NCI-H1048 (cell line): ENCODE measurements at places on chromosomes 7 and 10.

- DNase-seq, result no peak
Observed at GRCh38 chr10:127073666-127074065, 122.7 kb downstream of the INSYN2A start.

DNA sequence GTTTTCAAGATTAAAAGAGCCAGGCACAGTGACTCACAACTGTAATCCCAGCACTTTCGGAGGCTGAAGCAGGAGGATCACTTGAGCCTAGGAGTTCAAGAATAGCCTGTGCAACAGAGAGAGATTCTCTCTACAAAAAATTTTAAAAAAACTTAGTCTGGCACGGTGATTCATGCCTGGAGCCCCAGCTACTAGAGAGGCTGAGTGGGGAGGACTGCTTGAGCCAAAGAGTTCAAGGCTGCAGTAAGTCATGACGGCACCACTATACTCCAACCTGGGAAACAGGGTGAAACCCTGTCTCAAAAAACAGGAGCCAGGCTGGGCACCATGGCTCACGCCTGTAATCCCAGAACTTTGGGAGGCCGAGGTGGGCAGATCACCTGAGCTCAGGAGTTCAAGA is 86.6 kb upstream of the KCTD7 start:
- DNase-seq, result no peak

- peak; percentile 55 for DNase-seq
Observed at GRCh38 chr10:71835671-71836595, 15.1 kb downstream of the PSAP start.

DNA sequence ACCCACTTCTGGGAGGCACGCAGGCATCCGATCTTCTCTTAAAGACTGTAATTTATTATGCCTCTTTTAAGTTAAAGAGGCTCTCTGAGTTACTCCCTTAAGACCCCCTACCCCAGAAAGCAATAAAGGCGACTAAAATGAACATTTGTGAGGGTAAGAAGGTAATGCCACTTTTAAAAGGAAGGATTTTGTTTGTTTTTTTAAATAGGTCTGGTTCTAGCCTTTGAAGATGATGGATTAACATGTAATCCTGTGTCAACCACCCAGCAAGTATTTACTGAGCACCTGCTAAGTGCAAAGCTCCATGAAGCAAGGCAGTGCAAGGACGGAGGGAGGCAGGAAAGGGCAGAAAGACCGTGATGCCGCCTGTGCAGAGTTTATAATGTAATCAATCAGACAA is 26.1 kb downstream of the SH3PXD2A start:
- DNase-seq, result no peak

DNA sequence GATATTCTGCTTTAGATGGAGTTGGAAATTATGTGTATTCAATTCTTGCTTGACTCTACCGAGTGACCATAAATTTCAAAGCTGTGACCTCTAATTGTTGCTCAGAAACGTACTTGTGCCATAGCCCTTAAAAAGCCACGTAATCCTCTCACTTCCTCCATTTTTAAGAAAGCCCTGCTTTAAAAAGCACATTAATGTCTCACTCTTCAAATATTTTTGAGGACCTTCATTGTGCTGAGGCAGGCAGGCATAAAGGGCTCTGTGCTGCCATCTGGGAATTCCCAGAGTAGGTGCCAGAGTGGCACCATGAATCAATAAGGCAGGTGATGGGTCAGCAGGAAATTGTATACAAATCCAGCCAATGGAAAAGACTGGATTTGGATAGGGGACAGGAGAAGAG is 97.7 kb upstream of the FAM204A start:
- no peak for DNase-seq

DNA sequence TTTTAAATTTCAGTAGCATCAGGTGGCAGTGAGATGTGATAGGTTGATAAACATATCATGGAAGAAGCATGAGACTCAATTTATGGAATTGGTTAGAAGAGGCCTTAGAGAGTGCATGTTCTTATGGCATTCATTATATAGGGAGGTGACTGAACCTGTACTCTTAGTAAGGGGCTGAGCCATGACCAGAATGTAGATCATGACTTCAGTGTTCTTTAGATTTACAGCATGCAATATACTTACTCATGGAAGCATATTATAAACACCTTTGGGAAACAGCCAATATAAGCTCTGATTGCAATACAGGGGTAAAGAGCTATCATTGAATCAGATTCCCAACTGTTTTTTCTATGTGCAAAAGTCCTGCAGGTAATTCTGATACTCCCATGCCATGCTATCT is 50.2 kb downstream of the NT5C3A start:
- no peak for DNase-seq
